ENCODE measurements at places on chromosomes 6 and 20.

DNA sequence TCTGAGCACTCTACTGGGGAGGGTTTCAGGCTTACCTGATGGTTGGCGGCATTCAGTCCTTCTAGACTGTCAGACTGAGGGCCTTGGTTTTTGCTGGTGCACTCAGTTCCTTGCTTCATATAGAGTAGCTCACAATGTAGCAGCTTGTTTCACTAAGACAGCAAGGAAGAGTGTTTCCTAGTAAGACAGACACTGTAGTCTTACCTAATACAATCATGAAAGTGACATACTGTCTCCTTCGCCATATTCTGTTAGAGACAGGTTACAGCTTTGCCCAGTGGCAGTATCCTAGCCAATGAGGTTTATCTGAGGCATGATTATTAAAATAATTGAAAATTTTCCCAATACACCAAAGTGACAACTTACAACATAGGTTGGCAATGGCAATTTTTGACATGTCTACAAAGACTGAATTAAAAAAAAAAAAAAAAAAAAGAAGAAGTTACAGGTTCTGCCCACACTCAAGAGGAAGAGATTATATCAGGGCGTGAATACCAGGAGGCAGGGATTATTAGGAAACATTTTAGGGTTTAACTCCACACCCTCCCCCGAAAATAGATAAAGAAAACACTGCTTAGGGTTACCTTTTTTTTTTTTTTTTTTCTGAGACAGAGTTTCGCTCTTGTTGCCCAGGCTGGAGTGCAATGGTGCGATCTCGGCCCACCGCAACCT is 66.8 kb downstream of the SCAND1 start:
- DNase-seq = no peak

GRCh38 chr6:156336089-156336488 is 441.1 kb upstream of the ARID1B start:
- DNase-seq = no peak

DNA sequence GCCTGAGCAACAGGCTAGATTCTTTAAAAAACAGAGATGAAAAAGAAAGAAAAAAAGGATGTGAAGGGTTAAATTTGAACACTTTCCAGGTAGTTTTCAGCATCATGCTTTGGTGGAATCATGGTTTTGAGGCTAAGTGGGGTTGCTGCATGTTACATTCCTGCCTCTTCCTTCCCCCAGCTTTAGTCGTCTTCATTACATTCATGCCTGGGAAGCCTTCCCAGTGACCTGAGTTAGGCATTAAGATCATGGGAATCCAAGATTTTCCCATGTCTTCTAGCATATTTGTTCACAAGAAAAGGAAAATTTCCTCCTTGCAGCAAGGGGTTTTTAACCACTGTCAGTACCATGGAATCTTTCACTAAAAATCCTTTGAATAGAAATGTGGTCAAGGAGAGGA is 12.0 kb downstream of the TPX2 start:
- peak; percentile 39 for DNase-seq

DNA sequence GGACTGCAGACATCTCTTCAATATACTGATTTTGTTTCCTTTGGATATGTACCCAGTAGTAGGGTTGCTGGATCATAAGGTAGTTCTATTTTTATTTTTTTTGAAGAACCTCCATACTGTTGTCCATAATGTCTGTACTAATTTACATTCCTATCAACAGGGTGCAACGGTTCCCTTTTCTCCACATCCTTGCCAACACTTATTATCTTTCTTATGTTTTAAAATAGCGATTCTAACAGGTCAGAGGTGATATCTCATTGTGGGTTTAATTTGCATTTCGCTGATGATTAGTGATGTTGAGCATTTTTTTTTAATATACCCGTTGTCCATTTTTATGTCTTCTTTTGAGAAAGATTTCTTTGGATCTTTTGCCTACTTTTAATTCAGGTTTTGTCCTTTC is 2.0 kb upstream of the TP53RK start:
- DNase-seq = no peak

- DNase-seq = no peak
These were observed 42.1 kb upstream of the SLC22A3 start for GRCh38 chr6:160305926-160306713.

GRCh38 chr6:158011478-158011920 is 29.8 kb downstream of the SYNJ2 start:
- no peak for DNase-seq

DNA sequence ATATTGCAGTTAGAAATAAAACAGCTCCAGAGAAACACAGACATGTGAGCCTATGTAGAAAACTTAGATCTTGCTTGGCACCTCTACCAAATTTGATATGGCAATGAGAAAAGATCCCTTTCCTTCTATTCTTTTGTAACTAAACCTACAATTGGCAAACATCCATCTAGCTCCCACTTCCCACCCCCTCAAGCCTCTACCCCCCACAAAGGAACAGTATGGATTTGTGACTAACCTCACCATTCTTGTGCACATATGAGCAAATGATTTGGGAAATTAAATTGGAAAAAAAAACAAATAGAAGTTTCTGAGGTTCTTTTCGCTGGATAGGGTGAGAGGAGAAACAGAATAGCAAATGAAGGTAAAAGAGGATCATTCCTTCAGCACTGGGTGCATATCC is 85.8 kb upstream of the TIAM2 start:
- no peak for DNase-seq

DNA sequence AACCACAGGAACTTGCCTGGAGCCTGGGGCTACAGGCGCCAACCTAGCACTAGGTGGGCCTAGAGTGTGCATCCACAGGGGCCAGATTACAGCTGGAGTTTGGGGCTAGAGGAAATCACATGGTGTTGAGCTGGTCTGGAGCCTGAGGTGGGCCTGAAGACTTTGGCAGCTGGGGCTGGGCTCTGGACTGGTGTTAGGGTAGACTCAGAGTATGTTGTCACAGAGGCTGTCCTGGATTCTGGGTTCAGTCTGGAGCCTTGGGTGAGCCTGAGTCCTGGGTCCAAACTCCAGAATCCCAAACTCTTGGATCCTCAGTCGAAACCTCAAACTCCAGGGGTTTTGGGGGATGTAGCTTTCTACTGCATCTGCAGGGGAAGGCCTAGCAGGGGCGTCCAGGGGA is 356.7 kb downstream of the FRK start:
- no peak for DNase-seq

- DNase-seq = no peak
These were observed 150.0 kb upstream of the AHI1 start for GRCh38 chr6:135647521-135647920.

GRCh38 chr6:75268121-75268987 is 16.2 kb downstream of the TMEM30A start:
- DNase-seq = peak; percentile 39

DNA sequence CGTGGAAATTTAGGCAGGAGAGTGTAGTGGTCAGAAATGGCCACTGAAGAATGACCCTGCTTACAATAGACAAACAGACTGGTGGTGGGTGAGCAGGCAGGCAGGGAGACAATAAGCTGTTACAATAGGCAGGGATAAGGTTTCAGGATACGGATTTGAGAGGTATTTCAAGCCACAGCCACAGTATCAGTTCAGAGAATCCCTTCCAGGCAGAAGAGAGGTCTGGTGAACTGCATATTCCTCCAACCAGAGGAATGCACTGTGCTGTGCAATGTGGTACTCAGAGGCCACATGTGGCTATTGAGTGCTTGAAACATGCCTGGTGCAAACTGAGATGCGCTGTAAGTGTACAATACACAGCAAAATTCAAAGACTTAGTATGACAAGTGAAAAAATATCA is 20.6 kb downstream of the RMND1 start:
- no peak for DNase-seq

- DNase-seq = peak; percentile 96
These were observed 209.4 kb upstream of the MCHR2 start for GRCh38 chr6:100203400-100203799.

DNA sequence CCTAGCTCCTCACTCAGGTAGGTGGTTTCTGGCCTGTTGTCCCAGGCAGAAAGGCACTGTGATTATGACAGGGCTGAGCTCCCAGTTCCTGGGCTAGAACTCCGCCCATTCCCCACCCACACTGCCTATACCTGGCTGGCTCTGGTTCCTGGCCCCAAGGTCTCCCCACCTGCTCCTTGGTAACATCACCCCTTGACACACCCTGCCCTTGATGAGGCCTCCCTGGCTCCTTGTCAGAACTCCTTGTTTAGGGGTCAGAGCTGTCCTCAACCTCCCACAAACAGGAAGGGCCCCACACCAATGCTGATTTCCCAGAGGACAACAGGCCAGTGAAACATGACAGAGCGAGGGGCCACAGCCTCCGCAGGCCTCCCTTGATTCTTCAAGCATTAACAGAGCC is 15.5 kb upstream of the MYMX start:
- DNase-seq = no peak

DNA sequence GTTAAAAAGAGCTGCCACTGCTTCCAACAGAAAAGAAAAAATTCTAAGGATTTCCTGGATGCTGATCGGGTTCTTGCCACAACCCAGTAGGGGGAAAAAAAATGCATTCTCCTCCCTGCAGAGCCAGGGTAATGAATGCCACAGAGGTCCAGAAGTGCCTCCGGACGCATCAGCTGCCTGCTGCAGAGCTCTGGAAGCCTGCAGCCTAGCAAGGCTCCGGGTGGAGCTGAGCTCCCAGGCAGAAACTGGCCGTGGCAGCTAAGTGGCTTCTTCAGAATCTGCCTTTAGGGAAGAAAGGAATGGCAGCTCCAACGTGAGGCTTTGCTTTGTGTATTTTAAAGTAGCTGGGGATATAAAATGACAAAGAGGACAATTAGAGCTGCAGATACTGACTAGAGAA is 155.0 kb downstream of the CFAP61 start:
- DNase-seq = peak; percentile 20

DNA sequence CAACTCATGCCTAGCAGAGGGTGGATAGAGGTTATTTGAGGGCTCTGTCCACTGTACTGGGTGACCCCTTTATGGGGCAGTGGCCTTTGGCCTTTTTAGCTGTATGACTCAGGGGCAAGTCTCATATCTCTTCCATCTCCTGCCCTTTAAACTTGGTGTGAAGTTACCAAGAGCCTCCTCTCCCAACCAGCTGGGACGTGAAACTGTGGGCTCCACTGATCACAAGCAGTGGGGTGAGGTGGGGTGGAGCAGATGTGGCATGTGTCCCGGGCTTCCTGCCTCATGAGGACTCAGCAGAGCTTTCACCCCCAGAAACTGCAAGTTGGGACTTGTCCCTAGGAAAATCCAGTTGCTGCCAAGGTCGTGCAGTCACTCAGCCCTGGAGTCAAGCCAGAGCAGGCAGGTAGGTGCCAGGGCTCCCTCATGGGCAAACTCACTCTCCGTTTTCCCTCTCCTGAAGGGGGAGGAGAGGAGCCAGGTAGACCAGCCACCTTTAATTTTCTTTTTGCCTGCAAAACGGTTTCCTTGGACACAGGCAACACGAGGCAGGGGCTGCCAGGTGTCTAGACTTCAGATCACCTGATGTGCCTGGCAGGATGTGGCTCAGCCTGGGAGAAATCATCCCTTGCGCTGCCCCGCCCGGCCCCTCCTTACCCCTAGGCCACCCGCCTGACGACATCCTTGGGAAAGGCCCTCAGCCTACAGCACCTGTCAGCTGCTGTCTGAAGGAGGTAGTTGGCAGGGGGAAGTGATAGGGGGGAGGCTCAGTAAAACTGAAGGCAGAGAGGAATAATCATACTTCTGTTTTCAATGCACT is 4.0 kb downstream of the CDKN1A start:
- peak; percentile 77 for DNase-seq

- DNase-seq = no peak
These were observed 10.2 kb downstream of the PTPN1 start for GRCh38 chr20:50520222-50520880.

- DNase-seq = no peak
These were observed 101.5 kb downstream of the LCA5 start for GRCh38 chr6:79435746-79436145.

DNA sequence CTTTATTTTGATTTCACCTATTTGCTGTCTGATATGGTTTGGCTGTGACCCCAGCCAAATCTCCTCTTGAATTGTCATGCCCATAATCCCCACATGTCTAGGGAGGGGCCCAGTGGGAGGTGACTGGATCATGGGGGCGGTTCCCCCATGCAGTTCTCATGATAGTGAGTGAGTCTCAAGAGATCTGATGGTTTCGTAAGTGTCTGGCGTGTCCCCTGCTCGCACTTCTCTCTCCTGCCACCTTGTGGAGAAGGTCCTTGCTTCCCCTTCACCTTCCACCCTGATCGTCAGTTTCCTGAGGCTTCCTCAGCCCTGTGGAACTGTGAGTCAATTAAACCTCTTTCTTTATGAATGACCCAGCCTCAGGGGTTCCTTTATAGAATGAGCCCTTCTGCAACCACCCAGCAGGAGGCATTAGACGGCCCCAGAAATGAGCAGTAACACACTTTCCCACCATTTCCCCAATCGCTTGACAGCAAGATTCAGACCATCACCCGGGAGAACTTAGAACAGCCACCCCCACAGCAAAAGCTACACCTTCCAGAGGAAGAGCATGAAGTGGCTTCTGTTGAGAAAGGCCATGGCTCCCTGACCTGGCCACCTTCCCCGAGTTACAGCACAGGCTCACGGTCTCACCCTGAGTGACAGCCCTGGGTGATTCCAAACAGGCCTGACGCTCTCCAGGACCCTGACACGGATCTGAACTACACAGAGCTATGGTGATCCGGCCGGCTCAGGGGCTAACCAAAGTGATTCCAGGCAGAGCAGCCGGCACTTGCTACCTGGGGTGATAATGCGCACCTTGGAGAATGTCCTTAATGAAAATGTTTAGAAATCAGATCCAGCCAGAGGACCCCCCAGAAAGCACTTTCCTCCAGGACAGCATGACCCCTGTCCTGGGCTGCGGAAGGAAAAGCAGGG is 131.2 kb upstream of the CDH4 start:
- peak; percentile 92 for DNase-seq

DNA sequence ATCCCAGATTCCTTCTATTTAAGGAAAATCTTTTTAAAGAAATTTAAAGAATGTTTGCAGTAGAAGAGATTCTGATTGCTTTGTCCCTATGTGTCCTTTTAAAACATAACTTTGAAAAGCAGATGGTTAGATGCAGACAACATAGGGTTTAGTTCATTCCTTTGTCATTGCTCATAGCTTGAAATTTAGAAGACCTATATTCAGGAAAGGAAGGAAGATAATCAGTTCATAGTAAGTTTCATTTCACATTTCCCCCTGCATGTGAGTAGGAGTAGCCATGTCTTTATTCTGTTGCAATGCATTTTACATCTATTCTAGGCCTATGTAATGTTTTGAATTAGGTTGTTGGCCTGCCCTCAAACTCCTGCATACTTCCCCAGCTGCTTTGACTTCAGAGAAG is 197.9 kb upstream of the GRIK2 start:
- peak; percentile 48 for DNase-seq

DNA sequence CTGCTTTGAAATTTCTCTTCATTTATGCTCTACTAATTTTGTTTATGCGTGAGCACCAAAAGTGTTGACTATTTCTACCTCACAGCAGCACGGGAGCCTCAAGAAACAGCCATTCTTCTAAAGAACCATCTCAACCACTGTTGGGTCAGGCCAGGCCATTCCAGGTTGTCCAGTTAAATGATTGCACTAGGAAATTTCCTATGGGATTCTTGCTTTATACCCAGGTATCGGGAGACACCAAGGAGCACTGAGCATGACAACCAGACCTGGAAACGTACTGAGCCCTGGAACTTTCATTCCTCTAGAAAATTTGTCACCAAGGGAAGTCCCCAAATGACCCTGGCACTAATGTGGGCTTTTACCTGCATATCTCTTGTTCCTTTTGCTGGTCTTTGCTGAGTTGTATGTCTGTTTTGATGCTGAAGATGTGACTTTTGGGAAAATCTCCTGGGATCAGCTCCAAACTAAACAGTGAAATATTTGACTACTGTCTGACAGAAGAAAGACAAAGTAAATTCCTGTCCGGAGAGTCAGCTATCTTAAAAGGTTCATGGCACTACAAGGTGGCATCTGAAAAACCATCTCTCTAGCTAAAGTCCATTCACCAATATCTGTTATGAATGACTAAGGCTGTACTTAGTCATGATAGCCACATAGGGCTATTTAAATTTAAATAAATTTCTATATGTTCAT is 70.5 kb downstream of the SNAP25 start:
- DNase-seq = peak; percentile 22

GRCh38 chr20:35561671-35562070 is 19.8 kb downstream of the ERGIC3 start:
- no peak for DNase-seq

Measured in A172 (cell line).